ENCODE measurements at places on chromosomes 6 and 20. TPM values are rescaled to one million over a fixed set of nuclear protein-coding genes. Genes with fewer than 3 reads are reported as not detected.

The FLRT3 gene
- total RNA-seq = 5.3 TPM

The ECI2 gene
- 69.4 TPM for total RNA-seq

The GMEB2 gene
- total RNA-seq = 19.5 TPM

The SLCO4A1 gene
- total RNA-seq = 5.8 TPM

The IL17A gene
- not detected for total RNA-seq

DNA sequence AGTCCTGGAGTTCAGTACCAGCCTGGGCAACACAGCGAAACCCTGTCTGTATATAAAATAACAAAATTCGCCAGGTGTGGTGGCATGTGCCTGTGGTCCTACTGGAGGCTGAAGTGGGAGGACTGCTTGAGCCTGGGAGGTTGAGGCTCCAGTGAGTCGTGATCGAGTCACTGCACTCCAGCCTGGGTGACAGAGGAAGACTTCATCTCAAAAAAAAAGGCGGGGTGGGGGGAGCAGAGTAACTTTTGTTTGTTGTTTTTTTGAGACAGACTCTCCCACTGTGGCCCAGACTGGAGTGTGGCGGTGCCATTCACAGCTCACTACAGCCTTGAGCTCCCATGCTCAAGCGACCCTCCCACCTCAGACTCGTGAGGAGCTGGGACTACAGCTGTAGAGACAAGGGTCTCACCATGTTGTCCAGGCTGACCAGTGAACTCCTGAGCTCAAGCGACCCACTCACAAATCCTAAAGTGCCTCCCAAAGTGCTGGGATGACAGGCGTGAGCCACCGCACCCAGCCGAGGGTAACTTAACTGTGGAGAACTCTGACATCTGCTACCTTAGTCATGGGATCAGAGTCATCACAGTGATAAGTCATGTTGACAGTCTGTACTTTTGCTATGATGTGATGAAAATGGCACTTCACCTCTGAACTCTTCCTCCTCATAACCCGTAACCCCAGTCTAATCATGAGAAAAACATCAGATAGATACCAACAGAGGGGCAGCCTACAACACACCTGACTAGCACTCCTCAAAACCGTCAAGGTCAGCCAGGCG is 16.5 kb downstream of the PEDS1 start:
- no peak overlapping the region for H3K4me3 ChIP-seq
- H3K36me3 ChIP-seq = peaks cover 52% of the 10 kb centered on the region
- no peak for DNase-seq
- H3K27ac ChIP-seq = no peak overlapping the region
- H3K4me1 ChIP-seq = peaks cover 18% of the 10 kb centered on the region

DNA sequence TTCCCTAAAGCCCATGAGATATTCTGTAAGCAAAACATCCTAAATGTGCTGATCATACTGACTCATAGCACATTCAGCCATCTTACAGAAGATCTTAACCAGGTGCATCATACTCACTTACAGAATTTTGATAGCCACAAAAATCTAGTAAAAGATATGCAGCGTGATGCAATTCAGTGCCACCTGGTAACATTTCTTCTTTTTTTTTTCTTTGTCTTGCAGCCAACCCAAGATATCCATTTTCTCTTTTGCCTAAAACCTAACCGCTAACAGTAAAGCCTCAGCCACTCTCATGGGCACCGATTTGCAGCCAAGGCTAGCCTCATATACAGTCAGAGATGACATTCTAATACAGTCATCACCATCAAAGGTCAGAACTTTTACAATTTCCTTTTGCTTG is 293.3 kb downstream of the HACE1 start:
- H3K36me3 ChIP-seq = no peaks in the 10 kb centered on the region
- DNase-seq = no peak
- no peaks in the 10 kb centered on the region for H3K4me1 ChIP-seq
- no peak overlapping the region for H3K4me3 ChIP-seq
- H3K27me3 ChIP-seq = no peaks in the 10 kb centered on the region

DNA sequence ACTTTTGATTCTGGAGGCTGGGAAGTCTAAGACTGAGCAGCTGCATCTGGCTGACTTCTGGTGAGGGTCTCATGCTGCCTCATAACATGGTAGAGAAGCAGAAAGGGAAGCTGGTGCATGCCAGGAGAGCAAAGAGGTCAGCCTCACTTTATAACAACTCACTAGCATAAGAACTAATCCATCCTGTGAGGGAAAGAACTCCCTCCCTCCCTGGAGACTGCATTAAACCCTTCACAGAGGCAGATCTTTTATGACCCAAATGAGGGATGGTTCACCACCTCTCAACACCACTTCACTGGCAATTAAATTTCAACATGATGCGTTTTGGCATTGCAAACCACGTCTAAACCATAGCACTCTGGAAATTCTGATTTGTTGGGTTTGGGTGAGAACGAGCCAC is 33.9 kb downstream of the STXBP5 start:
- no peaks in the 10 kb centered on the region for H3K27me3 ChIP-seq
- H3K4me1 ChIP-seq = no peaks in the 10 kb centered on the region
- no peak overlapping the region for H3K4me3 ChIP-seq
- H3K27ac ChIP-seq = no peak overlapping the region

DNA sequence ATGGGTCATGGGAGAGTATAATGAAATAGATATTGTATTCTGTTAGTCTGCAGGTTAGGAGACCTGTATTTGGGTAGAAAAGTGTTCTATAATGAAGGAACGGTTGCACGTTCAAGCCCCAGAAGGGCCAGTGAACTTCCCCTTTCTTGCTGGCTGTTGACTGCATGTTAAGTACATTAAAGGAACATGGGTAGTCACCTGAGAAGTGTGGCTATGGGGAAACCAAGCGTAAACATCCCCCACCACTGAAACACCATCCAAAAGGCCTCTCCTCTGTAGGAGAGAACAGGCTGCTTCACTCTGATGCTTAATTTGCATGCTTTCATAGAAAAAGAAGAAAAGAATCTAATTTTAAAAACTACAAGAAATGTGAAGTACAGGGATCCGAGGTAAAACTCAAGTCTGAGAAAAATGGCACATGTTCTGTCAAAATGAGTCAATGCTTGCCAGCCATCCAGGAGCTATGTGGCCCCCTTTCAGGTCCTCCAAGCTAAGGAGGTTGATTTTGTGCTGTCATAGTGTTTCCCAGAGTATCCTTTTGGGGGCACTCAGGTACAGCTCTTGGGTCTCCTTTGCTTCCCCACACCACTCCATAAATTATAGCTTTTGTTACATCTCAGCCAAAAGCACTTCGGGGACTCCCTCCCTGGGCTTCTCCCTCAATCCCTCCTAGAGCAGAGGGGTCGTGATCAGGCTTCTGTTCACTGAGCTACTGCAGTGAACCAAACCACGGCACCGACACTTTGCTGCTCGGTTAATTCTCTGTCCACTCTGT is 283.7 kb upstream of the AGPAT4 start:
- H3K27ac ChIP-seq = no peak overlapping the region
- peak; percentile 49 for DNase-seq
- no peaks in the 10 kb centered on the region for H3K4me1 ChIP-seq
- H3K4me3 ChIP-seq = no peak overlapping the region
- no peaks in the 10 kb centered on the region for H3K27me3 ChIP-seq

- peaks cover 5% of the 10 kb centered on the region for H3K4me1 ChIP-seq
- no peaks in the 10 kb centered on the region for H3K27me3 ChIP-seq
- H3K27ac ChIP-seq = no peak overlapping the region
- H3K36me3 ChIP-seq = no peaks in the 10 kb centered on the region
- DNase-seq = no peak
Observed at GRCh38 chr20:38220587-38221118, 39.9 kb downstream of the KIAA1755 start.

DNA sequence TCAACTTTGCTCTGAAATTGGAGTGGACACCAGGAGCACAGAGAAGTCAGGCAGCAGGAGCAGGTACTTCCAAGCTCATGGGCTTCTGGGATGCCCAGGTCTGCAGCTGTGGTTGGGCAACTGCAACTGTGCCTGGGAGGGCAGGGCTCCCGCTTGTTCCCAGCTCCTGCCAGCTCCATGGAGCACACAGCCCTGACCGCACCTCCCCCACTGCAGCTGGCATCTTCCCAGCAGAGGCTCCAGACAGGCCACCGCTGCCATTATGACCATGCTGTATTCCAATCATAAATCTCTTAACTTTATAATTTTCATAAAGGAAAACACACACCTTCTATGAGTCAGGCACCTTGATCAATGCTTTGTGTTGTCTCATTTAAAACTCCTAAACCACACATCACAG is 36.9 kb downstream of the STK38 start:
- no peak for DNase-seq
- no peak overlapping the region for H3K4me3 ChIP-seq
- no peak overlapping the region for H3K27ac ChIP-seq

- H3K27me3 ChIP-seq = peaks cover 5% of the 10 kb centered on the region
- no peak for DNase-seq
- no peak overlapping the region for H3K27ac ChIP-seq
- H3K36me3 ChIP-seq = no peaks in the 10 kb centered on the region
Observed at GRCh38 chr20:1197801-1198200, 5.5 kb upstream of the C20orf202 start.

GRCh38 chr6:3336859-3337515 is 78.2 kb downstream of the PSMG4 start:
- H3K27ac ChIP-seq = no peak overlapping the region
- no peaks in the 10 kb centered on the region for H3K27me3 ChIP-seq
- DNase-seq = no peak
- H3K36me3 ChIP-seq = no peaks in the 10 kb centered on the region
